Caco-2 (cell line): ENCODE measurements at places on chromosomes 3 and 15. TPM values are rescaled to one million over a fixed set of nuclear protein-coding genes. Genes with fewer than 3 reads are reported as not detected.

DNA sequence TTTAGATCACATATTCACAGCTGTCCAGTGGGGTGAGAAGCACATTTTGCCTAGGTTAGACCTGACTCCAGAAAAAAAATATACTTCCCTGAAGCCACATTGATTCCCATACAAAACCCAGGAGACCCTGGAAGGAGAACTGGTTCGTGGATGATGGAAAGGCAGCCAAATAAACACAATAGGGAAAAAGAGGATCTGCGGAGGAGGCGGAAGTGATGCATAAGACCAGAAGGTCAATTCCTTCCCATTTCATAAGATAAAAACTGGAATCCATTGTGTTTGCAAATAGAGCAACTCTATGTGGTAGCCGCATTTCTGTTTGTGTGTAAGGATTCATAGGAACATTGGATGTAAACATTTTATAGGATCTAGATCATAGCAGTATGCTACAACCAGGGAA lies 781.9 kb upstream of the GRM7 start:
- H3K4me1 ChIP-seq = peaks cover 9% of the 10 kb centered on the region
- no peak overlapping the region for H3K4me3 ChIP-seq

GRCh38 chr3:133831966-133832801 lies 26.6 kb downstream of the SRPRB start:
- H3K4me1 ChIP-seq = no peaks in the 10 kb centered on the region
- no peak overlapping the region for H3K27ac ChIP-seq
- peak; percentile 36 for DNase-seq
- H3K27me3 ChIP-seq = no peaks in the 10 kb centered on the region
- H3K36me3 ChIP-seq = no peaks in the 10 kb centered on the region

- no peak for DNase-seq
- peaks cover 9% of the 10 kb centered on the region for H3K4me1 ChIP-seq
- no peaks in the 10 kb centered on the region for H3K27me3 ChIP-seq
- no peak overlapping the region for H3K27ac ChIP-seq
- H3K4me3 ChIP-seq = no peak overlapping the region
Observed at GRCh38 chr15:63456258-63456657, 48.1 kb upstream of the USP3 start.

GRCh38 chr15:94174399-94174802 lies 57.0 kb upstream of the MCTP2 start:
- no peak overlapping the region for H3K27ac ChIP-seq
- H3K4me3 ChIP-seq = no peak overlapping the region
- H3K4me1 ChIP-seq = no peaks in the 10 kb centered on the region
- H3K36me3 ChIP-seq = no peaks in the 10 kb centered on the region

GRCh38 chr3:171345107-171345843 lies 114.9 kb downstream of the TNIK start:
- no peak for DNase-seq
- no peak overlapping the region for H3K27ac ChIP-seq
- H3K4me3 ChIP-seq = no peak overlapping the region

DNA sequence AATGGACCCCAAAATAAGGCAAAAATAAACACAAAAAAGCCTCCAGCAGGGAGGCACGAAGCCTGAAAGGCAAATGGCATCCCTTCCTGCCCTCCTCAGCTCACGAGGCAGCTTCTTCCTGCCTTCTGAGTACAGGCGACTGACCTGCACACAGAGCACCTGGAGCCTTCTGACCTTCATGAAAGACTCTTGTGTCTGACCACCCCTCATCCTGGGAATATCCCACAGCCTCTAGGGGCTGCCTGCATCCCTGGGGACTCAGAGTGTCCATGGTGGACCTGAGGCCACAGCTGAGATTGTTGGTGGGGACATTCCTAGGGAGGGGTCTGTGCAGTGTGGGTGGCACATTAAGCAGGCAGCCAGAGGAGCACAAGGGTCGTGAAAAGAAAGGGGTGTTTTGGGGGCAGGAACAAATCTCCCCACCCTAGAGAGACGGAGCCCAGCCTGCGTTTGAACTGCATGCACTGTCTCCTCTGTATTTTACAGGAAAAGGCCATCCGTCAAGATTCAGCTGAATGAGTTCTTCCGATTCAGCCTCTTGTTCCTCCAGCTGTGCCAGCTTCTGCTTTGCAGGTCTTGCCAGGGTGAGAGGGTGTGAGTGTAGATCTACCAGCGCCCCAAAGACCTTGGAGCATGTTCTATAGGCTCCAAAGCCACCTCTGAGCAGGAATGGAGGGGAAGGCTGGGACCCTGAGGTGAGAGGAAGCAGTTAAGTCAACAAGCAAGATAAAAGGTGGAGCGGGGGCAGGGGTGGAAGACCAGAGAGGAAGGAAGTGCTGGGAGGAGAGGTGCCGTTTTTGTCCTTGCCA lies 80.4 kb upstream of the MEF2A start:
- H3K4me3 ChIP-seq = no peak overlapping the region
- no peaks in the 10 kb centered on the region for H3K36me3 ChIP-seq
- no peaks in the 10 kb centered on the region for H3K4me1 ChIP-seq
- H3K27ac ChIP-seq = no peak overlapping the region
- no peaks in the 10 kb centered on the region for H3K27me3 ChIP-seq

- peaks cover 21% of the 10 kb centered on the region for H3K4me1 ChIP-seq
- H3K36me3 ChIP-seq = no peaks in the 10 kb centered on the region
- H3K4me3 ChIP-seq = no peak overlapping the region
- peak overlapping the region; percentile 54 for H3K27ac ChIP-seq
- H3K27me3 ChIP-seq = no peaks in the 10 kb centered on the region
- DNase-seq = peak; percentile 60
Observed at GRCh38 chr15:92683511-92683834, 27.9 kb upstream of the FAM174B start.

DNA sequence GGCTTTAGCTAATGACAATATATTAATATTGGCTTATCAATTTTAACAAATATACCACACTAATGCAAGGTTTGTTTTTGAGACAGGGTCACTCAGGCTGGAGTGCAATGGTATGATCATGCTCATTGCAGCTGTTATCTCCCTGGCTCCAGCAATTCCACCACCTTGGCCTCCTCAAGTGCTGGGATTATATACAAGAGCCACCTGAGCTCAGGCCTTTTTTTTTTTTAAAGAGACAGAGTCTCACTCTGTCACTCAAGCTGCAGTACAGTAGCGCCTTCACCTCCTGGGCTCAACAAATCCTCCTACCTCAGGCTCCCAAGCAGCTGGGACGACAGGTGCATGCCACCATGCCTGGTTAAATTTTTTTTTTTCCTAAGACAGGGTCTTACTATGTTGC lies 11.7 kb downstream of the DLG1 start:
- H3K27ac ChIP-seq = no peak overlapping the region
- peaks cover 2% of the 10 kb centered on the region for H3K36me3 ChIP-seq
- H3K27me3 ChIP-seq = no peaks in the 10 kb centered on the region
- peaks cover 6% of the 10 kb centered on the region; the same call in 1 of the 2 replicates for H3K4me1 ChIP-seq
- no peak for DNase-seq

GRCh38 chr15:74882528-74882927 lies 7.3 kb upstream of the MPI start:
- no peaks in the 10 kb centered on the region for H3K27me3 ChIP-seq
- H3K4me3 ChIP-seq = no peak overlapping the region
- H3K36me3 ChIP-seq = no peaks in the 10 kb centered on the region
- H3K27ac ChIP-seq = no peak overlapping the region

The DNAH12 gene
- 0.45 and 1.5 TPM in 2 replicates for total RNA-seq

The VGLL3 gene
- total RNA-seq = 8.2 and 10.4 TPM in 2 replicates

The STRIT1 gene
- not detected in 2 replicates for total RNA-seq

The LTF gene
- not detected in 2 replicates for total RNA-seq
